Endothelial cell of umbilical vein (primary cell): ENCODE measurements at places on chromosomes 12 and 14. TPM values are rescaled to one million over a fixed set of nuclear protein-coding genes. Genes with fewer than 3 reads are reported as not detected.

DIO2 gene
- 0.75 TPM in 1 of 2 replicates, not detected in the other for total RNA-seq

COX8C gene
- total RNA-seq = not detected in 2 replicates

ENDOU gene
- not detected in 2 replicates for total RNA-seq

LRRC10 gene
- total RNA-seq = not detected in 2 replicates

SLCO1A2 gene
- total RNA-seq = not detected in 2 replicates

DACT1 gene
- 0.27 and 0.37 TPM in 2 replicates for total RNA-seq

OTUB2 gene
- 1.1 and 1.6 TPM in 2 replicates for total RNA-seq

FAM181A gene
- total RNA-seq = not detected in 2 replicates

YY1 gene
- 71.0 and 78.6 TPM in 2 replicates for total RNA-seq

ARHGEF25 gene
- total RNA-seq = 4.7 and 7.4 TPM in 2 replicates

INTS13 gene
- total RNA-seq = 25.5 and 35.9 TPM in 2 replicates

TSPAN19 gene
- total RNA-seq = not detected in 2 replicates

AMDHD1 gene
- not detected in 2 replicates for total RNA-seq

FICD gene
- 6.0 and 6.1 TPM in 2 replicates for total RNA-seq

BCL2L14 gene
- not detected in 2 replicates for total RNA-seq

AMN gene
- total RNA-seq = not detected in 2 replicates

WNT5B gene
- total RNA-seq = not detected in 2 replicates

CARMIL3 gene
- total RNA-seq = not detected in 2 replicates

FAIM2 gene
- total RNA-seq = 0.12 TPM in 1 of 2 replicates, not detected in the other

CLEC14A gene
- total RNA-seq = 396 and 414 TPM in 2 replicates

TAS2R31 gene
- total RNA-seq = 3.2 and 4.3 TPM in 2 replicates

PRIM1 gene
- 12.1 and 13.4 TPM in 2 replicates for total RNA-seq

HHIPL1 gene
- 2.0 and 2.1 TPM in 2 replicates for total RNA-seq

KIF26A gene
- total RNA-seq = 9.5 and 10.7 TPM in 2 replicates

TRIM9 gene
- not detected in 2 replicates for total RNA-seq

CMKLR1 gene
- total RNA-seq = not detected in 2 replicates

PLBD2 gene
- total RNA-seq = 44.8 and 46.8 TPM in 2 replicates

NR2C1 gene
- total RNA-seq = 36.3 and 37.7 TPM in 2 replicates

ASB2 gene
- total RNA-seq = not detected in 2 replicates

GPHB5 gene
- not detected in 2 replicates for total RNA-seq

TTC9 gene
- 0.09 TPM in 1 of 2 replicates, not detected in the other for total RNA-seq

TOGARAM1 gene
- 13.3 and 13.8 TPM in 2 replicates for total RNA-seq

CCDC184 gene
- 0.18 TPM in 1 of 2 replicates, not detected in the other for total RNA-seq

ALDH6A1 gene
- 7.3 and 10.2 TPM in 2 replicates for total RNA-seq

LALBA gene
- total RNA-seq = not detected in 2 replicates

GPRC5D gene
- total RNA-seq = not detected in 2 replicates

CLEC4D gene
- total RNA-seq = not detected in 2 replicates

ANG gene
- total RNA-seq = 5.7 and 6.2 TPM in 2 replicates

VSX2 gene
- total RNA-seq = not detected in 2 replicates

RNASE1 gene
- total RNA-seq = 182 and 216 TPM in 2 replicates

NKX2-1 gene
- not detected in 2 replicates for total RNA-seq

LDHB gene
- total RNA-seq = 670 and 703 TPM in 2 replicates

B4GALNT1 gene
- 0.25 and 0.35 TPM in 2 replicates for total RNA-seq

PTPRO gene
- not detected in 2 replicates for total RNA-seq

ATF1 gene
- 26.7 and 26.9 TPM in 2 replicates for total RNA-seq

HOXC5 gene
- not detected in 2 replicates for total RNA-seq

HOXC13 gene
- not detected in 2 replicates for total RNA-seq

EML5 gene
- total RNA-seq = 0.09 TPM in 1 of 2 replicates, not detected in the other

GDF3 gene
- 4.1 and 5.0 TPM in 2 replicates for total RNA-seq

CGRRF1 gene
- 15.7 and 15.8 TPM in 2 replicates for total RNA-seq

MAP3K9 gene
- total RNA-seq = 0.05 and 0.11 TPM in 2 replicates

FAM222A gene
- 0.69 and 1.7 TPM in 2 replicates for total RNA-seq

TAS2R8 gene
- total RNA-seq = not detected in 2 replicates

KRT83 gene
- total RNA-seq = not detected in 2 replicates

RHOF gene
- total RNA-seq = 22.2 and 22.3 TPM in 2 replicates

HCAR3 gene
- total RNA-seq = not detected in 2 replicates

MIPOL1 gene
- total RNA-seq = 31.3 and 33.5 TPM in 2 replicates

RTL1 gene
- not detected in 2 replicates for total RNA-seq

PAPLN gene
- total RNA-seq = 3.1 and 6.4 TPM in 2 replicates
